ENCODE measurements at places on chromosomes 2 and 18.

- DNase-seq, result no peak
Observed at GRCh38 chr2:165573534-165574461, 104.3 kb downstream of the CSRNP3 start.

- peak; percentile 47 for DNase-seq
Observed at GRCh38 chr2:168530982-168531622, 75.0 kb downstream of the CERS6 start.

GRCh38 chr2:213545964-213546475 lies 261.8 kb downstream of the SPAG16 start:
- peak; percentile 16 for DNase-seq

GRCh38 chr2:235621736-235622135 lies 127.9 kb downstream of the AGAP1 start:
- no peak for DNase-seq

DNA sequence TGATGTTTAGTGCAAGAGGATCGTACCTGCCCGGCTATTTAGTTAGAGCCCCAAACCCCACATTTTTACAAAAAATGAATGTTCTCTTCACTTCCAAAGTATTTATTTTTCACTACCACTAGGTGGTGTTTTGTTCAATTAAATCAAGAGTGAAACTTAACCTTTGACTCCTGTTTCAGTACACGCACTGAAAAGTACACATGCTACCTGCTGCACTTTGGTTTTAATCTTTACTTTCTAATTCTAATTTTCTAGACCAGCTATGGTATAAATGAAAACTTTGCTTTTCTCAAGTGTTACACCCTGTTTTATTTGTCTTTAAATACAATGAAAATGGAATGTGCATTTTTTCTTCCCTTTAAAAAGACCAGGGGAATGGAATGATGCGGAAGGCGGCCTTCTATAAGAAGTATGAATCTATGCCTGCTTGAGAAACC lies 31.4 kb upstream of the CHN1 start:
- DNase-seq, result peak; percentile 17

DNA sequence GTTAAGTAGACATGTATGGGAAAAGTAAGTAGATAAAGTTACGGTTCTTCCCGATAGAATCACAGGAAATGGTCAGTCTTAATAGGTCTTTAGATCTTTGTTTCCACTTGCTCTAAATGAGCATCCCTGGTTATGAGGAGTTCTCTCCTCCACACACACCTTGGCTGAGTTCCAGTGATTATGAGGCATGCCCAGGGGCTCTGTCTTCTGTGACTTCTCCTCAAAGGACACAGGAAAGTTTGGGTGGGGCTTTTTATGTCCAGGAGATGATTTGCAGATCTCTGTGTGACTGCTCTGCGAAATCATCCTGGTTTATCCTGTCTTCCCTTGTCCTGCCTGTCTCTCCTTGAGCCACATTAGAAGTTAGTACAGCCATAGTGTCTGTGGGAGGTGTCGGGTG lies 83.9 kb upstream of the EML6 start:
- no peak for DNase-seq

DNA sequence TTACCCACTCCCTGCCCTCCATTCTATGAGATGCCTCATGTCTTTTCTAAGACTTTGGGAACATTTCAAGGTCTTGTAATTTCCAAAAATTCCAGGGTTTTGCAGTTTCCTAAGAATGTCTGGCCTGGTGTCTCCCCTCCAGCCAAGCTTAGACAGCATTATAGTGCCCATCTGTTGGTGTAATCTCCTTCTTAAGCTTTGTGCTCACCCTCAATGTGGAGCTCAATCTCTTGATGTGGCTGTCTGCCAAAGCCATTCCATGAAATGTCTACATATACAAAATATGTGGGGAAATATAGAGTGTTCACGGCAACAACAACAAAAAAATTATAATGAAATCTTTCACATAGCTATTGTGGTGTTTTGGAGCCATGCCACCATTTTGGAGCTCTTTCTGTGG lies 558.4 kb downstream of the PIK3C3 start:
- no peak for DNase-seq

DNA sequence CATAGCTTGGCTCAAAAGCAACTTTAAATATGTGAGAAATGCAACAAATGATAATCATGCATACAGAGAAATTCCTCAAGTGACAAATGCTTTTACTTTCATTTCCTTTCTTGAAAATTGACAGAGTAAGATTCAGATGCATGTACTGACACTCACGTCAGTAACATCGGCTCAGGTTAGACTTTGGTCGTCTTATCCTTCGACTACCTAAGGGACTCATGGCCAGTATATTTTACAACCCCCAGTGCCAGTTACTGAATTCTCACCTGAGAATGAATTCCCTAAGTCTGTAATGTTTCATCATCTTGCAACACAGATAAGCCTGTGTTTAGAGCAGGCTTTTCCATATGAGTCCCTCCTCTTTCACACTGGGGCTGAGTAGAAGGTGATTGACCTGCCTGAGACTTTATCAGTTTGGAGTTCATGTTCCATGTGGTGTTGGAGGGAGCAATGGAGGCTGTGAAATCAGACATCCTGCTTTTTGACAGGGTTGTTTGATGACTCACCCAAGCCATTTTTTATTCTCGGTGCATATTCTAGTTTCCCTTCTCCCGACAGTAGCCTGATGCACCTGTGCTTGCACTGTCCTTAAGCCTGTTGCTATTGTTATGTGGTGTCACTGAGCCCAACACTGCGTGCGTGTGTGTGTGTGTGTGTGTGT lies 30.5 kb upstream of the ATP8B1 start:
- no peak for DNase-seq

DNA sequence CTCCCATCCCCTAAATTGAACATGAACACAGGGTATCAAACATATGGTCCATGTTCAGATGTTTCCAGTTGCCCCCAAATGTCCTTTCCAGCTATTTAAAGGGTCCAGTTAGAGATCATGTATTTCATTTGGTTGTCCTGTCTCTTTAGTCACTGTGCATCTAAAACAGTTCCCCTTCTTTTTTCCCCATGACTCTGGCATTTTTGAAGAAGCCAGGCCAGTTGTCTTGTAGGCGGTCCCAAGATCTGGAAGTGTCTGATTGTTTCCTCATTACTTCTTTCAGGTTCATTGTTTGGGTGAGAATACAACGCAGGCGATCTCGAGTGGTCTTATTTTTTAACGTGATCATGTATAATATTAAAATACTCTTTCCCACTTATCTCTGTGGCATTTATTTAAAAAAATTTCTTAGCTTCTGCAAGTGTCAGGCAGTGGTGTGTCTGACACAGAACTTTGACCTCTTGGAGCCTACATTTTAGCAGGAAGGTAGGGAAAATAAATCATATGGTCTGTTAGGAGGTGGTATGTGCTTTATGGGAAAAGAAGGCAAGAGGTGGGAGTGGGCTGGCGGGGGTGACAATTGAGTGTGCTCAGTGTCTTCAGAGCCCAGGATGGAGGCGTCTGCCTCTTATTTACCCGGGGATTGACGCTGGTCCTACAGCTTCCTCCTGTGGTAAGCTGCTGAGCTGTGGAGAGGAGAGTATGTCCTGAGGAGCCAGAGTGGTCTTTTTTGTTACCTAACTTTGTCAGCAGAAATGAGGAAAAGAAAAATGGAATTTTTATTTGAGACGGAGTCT lies 8.1 kb downstream of the RAB31 start:
- no peak for DNase-seq

GRCh38 chr2:27464443-27464842 lies 22.3 kb downstream of the KRTCAP3 start:
- DNase-seq, result no peak

- DNase-seq, result peak; percentile 78
Observed at GRCh38 chr18:9771261-9771976, 63.3 kb downstream of the RAB31 start.

- DNase-seq, result peak; percentile 85
Observed at GRCh38 chr2:231714639-231715498, 6.5 kb downstream of the PTMA start.

DNA sequence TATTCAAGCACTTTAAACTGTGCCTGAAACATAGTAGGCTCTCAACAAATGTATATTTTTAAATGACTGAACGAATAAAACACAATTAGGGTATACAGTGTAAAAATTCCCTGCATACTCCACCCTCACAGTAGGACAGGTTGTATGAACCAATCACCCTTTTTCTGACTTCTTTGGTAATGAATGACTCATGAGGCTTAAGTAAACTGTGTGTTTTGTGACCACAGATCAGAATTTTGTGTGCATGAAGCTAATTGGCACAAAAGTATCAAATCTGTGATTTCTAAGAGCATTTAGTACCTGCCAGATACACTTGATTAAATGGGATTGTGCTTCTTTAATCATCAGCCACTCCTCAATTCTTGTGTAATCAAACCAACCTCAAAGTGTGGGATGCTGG lies 109.9 kb upstream of the MAP4K3 start:
- no peak for DNase-seq

- peak; percentile 83 for DNase-seq
Observed at GRCh38 chr2:238462782-238463396, 36.2 kb downstream of the ASB1 start.

DNA sequence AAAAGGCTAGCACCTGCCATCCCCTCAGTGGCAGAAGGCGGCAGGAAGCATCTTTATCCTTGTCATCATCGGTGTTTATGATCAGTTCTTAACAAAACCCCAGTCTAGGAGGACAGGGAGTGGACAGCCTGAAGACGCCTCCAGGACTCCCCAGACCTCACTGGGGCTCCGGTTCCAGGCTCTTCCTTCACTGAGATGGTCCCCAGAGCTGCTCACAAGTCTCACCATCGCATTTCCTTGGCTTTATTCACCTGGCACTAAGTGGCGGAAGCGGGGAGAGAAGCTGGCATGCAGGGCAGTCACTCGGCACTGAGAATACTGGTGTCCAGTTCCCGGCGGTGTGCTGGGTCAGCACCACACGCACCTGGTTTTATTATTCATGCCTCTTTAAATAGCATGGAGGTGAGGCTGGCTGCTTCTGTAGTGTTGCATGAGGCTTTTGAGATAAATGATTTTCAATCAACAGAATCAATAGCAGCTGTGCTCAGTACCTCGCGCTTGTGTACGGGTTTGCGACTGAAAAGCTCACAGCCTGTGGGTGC lies 68.7 kb downstream of the CABLES1 start:
- no peak for DNase-seq

DNA sequence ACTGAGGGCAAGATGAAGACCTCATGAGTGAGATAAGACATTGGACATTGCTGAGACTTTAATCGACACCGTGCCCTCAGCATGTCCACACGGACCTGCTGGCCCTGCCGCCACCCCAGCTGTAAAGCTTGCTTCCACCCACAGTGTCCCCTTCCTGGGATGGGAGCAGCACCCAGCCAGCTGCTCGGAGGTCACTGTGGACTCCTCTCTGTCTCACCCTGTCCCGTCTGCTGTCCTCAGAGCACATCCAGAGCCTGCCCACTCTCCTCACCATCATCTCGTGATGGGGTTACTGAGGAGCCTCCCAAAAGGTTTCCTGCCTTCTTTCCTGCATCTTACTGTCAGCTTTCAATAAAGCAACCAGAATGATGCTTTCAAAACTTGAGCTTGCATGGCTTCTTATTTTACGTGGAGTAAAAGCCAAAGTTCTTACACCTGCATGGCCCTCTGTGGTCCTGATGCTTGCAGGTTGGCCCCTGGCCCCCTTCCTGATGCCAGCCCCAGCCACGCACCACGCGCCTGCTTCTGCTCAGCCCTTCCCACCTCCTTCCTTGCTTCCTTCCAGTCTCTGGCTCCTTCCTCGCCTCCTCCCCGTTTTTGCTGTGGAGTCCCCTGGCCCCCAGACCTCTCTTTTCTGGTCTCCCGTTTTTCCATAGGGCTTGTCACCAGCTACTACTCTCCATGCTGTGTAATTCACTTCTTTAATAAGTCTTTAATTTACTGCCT lies 67.0 kb downstream of the DGKD start:
- DNase-seq, result no peak

GRCh38 chr2:121382744-121383143 lies 97.7 kb upstream of the TFCP2L1 start:
- DNase-seq, result no peak

GRCh38 chr18:8130096-8130495 lies 479.1 kb upstream of the RAB12 start:
- no peak for DNase-seq

DNA sequence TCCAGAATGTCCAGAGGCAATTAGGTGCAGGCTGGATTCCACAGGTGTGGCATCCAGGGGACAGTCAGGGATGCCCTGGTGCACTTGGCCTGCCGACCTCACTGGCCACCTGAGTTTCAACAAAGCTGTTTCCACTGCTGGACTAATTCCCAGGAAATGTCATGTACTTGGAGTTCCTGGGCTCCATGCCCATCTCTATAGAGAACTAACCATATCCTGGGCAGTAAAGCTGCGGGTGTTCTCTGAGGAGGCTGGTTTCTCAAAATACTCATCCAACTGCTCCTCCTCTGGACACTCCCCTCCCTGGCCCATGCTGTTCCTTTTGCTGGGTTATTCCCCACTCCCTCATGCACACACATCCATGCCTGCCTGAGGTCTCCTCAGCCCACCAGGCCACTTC lies 161.9 kb upstream of the SKOR2 start:
- DNase-seq, result no peak

DNA sequence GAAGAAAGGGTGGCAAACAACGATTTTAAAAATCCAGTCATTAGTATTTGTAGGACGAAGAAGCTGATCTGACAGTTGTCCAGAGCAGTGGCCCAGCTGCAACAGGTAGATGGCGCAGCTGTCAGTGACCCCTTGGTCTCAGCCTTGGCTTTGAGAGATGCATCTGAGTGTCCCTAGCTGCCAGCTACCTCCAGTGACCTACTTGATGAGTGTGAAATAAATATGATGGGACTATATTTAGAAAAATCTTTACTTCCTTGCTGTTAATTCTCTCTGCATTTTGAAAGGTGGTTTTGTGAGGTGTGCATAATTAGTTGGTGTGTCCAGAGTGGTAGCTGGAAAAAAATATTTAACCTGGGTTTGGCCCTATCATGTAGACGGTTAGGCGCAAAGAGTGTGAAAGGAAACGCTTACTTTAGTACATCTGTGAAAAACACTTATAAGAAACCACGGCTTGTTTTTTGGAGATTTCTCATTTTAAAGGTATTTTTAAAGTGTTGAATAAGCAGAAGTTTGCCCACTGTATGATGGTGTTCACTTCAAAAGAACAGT lies 963 bp downstream of the INPP1 start:
- DNase-seq, result peak; percentile 57

DNA sequence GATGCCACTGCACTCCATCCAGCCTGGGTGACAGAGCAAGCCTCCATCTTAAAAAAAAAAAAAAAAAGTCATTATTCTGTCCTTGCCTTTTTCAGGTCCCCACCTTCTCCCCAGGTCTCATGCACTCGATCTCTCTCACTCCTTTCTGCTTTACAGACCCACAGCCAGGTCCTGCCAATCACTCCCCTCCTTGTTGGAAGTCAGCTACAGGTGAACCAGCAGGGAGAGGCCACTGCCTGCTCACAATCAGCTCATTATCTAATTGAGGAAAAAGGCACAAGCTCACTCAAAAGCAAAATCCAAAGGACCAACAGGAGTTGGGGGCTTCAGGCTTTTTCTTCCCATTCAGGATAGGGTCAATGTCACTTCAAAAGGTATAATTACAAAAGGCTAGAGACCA lies 2.0 kb downstream of the WDFY1 start:
- DNase-seq, result no peak

DNA sequence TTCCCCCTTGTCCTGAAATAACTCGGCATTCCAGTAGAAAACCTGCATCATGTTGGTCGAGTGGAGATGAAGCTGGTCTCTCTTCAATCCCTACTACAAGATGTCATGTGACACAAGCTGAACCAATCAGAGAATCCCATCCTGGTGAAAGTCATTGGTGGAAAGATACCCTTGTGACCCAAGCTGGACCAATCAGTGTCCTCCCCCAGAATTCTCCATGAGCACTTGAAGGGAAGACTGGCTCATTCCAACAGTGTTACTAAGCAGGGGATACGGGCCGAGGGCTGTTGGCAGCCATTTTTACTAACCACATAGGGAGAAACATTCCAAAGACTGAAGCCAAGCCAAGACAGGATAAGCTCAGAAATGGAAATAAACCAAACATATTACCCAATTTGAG lies 298.3 kb downstream of the ICOS start:
- DNase-seq, result no peak

Measured in KBM-7 (cell line).